ENCODE measurements at places on chromosomes 12 and 14.

DNA sequence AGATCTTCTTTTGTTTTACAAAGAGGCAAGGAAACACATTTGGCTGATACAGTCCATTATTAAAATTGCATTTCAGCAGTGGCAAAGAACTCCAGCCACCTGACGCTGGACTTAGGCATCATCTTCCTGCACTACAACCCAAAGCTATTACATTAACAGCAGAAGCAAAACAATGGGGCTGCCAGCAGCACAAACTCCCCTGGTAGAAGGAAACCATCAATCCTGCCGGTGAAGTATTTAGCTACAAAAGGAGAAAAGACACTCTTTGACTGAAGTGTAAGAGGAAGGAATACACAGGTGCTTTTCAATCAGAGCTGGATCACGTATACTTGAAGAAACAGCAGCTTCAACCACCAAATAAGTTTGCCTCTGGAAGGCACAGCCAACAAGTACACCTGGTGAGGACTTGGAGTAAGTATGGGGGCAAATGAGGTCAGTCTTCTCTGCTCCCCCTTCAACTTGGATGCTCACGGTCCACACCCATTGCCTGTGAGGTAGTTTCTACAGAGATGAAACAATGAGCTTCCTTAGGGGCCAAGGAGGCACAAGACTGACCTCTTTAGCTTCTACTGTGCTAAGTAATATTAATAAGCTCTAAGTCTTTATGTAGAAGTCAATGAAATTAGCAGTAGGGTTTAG is 125.9 kb upstream of the FOXN3 start:
- DNase-seq, result no peak

GRCh38 chr12:117036547-117036946 is 62.7 kb downstream of the TESC start:
- DNase-seq, result no peak

DNA sequence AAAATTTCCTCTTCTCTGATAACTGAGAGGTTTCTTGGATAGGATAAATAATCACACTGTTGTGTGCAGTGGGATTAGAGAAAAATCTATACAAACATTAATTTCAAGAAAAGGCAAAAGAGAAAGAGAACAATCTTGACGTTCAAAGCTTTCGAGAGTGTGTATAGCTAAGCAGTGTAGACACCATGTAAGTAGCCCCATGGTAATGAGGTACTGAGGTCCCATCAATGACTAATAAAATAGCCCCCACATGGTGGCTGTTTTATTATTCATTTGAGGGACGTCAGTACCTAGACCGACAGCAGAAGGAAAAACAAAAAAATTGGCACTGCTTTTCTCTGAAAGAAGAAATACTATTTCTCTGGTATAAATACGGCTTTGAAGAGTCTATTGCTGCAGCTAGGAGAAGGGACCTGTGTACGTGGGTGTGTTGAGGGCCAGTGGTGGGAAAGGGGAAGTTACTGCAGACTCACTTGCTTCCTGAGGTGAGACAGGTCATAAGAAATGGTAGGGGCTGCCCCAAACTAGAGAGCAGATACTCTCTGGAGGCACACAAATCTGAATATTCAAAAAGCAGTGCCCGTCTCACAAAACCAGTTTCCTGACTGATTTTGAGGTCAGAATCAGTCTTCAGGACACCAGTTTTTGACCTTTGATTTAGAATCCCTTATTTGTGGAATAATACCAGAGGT is 339.8 kb downstream of the EMP1 start:
- DNase-seq, result no peak

DNA sequence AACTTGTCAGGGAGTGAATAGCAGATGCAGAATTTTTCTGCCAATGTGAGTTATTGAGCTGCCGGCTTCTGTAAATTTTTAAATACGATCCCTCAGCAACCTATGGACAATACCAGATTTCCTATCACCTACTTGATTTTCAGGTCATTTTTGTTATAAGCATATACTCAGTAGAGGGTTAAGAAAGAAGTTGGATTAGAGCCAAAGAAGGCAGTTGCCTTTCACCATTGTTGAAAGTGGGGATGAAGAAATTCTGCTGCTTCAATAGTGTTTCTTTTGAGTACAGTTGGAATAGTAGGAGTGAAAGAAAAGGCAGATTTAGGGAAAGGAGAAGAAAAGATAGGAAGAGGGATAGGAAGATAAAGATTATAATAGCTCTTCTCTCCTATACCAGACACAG is 197.1 kb downstream of the ATP23 start:
- no peak for DNase-seq

GRCh38 chr12:85281636-85282312 is 1.8 kb downstream of the ALX1 start:
- peak; percentile 15 for DNase-seq

- DNase-seq, result peak; percentile 26
These were observed 33.4 kb upstream of the SYNDIG1L start for GRCh38 chr14:74459289-74459946.

DNA sequence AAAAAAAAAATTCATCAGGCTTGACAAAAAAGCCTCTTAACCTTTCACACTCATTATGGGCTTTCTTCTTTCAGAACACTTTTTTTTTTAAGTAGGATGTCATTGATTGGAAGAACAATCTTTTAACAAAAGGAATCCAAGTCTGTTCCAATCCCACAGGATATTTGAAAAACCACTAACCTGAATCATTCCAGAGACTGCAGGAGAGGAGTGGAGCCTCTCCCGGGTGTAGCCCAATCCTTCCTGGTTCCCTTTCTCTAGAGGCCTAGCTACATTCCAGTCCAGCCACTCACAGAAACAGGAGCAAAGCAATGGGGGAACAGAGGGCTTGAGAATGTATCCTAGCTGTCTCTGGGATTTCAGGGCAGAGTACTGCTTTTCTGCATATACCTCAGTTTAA is 4.3 kb downstream of the MFAP5 start:
- no peak for DNase-seq

DNA sequence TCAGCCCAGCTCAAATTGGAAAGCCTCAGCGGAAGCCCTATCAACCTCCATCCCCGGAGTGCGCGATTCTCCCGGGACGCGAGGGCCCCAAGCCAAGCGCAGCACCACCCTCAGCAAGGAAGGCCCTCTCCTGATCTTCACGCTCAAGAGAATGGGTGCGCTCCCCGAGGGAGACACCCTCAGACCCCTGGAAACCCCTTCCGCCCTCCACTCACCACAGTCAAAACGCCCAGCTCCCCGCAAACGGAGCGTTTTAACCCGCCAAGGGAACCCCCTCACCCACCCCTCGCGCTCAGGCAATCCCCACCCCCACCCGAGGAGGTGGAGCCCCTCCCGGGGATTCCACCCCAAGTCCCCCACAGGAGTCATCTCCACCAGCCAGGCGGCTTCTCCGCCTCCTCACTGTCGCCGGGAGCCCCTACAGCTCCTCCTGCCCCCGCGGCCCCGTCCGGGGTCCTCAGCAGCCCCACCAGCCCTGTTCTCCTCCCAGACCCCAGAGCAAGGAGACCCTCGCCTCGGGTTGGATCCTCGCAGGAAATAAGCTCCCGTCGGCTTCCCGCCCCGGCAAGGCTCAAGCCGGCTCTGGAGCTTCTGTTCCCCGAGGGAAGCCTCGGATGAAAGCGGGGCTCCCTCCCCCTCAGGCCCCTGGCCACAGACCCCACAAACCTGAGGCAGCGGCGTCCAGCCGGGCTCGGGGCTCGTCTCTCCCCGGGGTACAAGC is 507 bp downstream of the BAZ2A start:
- no peak for DNase-seq

DNA sequence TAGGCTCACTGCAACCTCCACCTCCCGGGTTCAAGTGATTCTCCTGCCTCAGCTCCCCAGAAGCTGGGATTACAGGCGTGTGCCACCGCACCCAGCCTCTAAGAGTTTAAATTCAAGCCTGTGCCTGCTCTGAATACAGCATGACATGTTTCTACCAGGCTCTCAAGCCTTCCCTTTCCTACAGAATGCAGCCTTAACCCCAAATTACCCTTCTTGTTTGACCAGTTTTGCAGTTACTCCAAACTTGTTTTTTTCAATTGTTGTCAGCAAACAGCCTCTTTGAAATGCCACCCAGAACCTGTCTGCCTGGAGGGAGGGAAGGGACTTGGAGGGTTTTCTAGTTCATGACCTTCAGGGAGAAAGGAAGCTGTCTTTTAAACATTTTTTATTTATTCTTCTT is 15.4 kb downstream of the GLTP start:
- DNase-seq, result no peak

DNA sequence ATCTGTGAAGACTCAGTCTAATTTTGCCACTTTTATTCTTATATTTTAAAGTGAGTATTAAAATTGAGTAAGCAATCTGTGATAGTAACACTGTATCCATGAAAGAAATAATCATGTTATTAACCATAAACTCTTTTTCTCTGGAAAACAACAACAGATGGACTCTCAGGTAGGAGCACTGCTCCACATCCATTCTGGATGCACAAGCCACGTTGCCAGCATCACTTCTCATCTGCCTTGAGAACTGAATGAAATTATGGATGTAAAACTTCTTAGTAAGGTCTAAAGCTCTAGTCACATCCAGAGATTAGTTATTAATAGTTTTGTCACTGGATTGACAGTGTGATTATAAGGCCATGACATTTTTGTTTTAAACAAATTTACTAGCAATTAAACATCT is 489.1 kb upstream of the SYT1 start:
- DNase-seq, result no peak

- DNase-seq, result peak; percentile 64
These were observed 6.7 kb upstream of the HOXC6 start for GRCh38 chr12:54021432-54022013.

DNA sequence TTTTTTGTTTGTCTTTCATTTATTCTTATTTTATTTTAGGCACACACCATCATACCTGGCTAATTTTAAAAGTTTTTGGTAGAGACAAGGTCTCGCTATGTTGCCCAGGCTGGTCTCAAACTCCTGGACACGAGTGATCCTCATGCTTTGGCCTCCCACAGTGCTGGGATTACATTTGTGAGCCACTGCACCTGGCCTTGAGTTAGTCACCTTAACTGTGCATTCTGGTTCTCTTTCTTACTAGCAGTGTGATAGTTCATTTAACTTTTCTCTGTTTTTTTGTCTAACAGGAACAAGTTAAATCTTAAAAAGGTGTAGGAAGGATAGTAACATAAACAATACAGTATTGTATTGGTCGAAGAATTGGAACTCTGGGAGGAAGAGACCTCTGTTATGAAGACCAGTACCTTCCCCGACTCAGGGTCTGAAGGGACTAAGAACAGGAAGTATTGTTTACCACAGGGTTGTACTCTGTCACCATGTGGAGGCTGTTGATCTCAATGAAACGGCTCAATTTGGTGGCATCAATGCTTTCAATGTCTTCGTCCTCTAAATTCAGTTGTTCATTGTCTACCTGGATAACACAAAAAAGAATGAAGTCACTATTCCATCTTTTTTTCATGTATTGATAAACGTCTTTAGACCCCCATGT is 17.7 kb downstream of the ERP27 start:
- no peak for DNase-seq

DNA sequence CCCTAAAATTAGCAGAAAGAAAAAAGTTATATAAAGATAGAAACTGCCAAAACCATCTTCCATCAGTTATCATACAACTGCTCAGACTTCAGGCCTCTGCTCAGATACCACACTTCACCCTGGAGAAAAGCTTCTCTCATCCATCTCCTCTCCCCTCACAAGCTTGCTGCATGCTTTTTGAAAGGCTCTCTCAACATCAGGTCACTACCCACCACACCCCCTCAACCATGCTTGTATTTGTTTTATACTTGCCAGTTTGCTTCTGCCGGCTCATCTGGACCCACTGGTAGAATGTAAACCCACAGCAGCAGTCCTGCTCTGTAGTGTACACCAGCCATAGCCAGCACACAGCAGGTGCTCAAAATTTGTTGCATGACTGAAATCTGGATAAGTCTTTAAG is 8.8 kb downstream of the PPP1CC start:
- no peak for DNase-seq

DNA sequence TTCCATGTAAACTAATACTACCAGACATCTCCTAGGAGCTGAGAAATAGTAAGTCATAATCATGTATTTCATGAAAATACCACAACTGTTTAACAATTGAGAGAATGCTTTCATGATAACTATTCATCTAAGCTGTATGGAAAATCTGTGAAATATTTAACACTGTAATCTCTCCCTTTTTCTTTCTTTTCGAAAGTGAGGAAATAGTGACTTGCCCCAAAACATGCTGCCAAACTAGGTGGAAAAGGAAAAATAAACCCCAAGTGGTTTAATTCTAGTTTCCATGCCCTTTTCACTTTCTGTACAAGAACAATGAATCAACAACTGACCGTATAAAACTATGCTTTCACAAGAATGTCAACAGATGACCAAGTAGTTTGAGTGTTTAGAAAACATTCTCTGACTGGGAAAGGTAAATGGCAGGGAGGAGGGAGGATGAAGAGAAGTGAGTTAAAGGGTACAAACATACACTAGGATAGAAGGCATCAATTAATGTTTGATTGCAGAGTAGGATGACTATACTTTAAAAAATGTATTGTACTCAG is 147.5 kb upstream of the AVPR1A start:
- DNase-seq, result no peak

- DNase-seq, result peak; percentile 77
These were observed 342.7 kb downstream of the CACNA1C start for GRCh38 chr12:2395354-2395977.

- no peak for DNase-seq
These were observed 16.8 kb upstream of the LEMD3 start for GRCh38 chr12:65152596-65152995.

GRCh38 chr12:73180734-73181133 is 908.6 kb downstream of the TRHDE start:
- DNase-seq, result no peak

GRCh38 chr14:42319996-42320395 is 713.3 kb downstream of the LRFN5 start:
- DNase-seq, result no peak

Data from SK-N-DZ (cell line).